ENCODE measurements at places on chromosomes 7 and 10.

- peak; percentile 5 for DNase-seq
These were observed 4.8 kb downstream of the IMPDH1 start for GRCh38 chr7:128404886-128405470.

- DNase-seq: no peak
These were observed 7.5 kb downstream of the LAMB1 start for GRCh38 chr7:107995184-107996071.

DNA sequence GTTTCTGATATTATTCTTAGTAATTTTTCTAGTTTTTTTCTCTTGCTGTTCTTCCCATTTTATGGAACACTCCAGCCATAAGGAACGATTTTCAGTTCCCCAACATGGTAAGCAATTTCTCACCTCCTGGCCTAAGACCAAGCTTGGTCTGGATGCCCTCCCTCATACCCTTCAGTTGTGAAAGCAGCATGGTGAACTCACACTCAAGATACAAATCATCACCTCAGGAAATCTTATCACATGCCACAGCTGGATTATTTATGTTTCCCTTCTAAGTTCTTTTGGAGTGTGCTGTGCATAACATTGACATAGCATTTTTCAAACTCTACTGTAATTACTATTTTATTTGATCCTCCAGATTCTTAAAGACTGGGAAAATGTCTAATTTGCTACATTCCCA is 216.6 kb downstream of the AGMO start:
- no peak for DNase-seq

DNA sequence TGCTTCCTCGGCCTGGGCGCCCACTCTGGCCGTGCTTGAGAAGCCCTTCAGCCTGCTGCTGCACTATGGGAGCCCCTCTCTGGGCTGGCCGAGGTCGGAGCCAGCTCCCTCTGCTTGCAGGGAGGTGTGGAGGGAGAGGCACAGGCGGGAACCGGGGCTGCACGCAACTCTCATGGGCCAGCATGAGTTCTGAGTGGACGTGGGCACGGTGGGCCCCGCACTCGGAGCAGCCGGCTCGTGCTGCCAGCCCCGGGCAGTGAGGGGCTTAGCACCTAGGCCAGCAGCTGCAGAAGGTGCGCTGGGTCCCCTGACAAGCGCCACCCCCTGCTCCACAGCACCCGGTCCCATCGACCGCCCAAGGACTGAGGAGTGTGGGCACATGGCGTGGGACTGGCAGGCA is 9.0 kb upstream of the PDK4 start:
- no peak for DNase-seq

DNA sequence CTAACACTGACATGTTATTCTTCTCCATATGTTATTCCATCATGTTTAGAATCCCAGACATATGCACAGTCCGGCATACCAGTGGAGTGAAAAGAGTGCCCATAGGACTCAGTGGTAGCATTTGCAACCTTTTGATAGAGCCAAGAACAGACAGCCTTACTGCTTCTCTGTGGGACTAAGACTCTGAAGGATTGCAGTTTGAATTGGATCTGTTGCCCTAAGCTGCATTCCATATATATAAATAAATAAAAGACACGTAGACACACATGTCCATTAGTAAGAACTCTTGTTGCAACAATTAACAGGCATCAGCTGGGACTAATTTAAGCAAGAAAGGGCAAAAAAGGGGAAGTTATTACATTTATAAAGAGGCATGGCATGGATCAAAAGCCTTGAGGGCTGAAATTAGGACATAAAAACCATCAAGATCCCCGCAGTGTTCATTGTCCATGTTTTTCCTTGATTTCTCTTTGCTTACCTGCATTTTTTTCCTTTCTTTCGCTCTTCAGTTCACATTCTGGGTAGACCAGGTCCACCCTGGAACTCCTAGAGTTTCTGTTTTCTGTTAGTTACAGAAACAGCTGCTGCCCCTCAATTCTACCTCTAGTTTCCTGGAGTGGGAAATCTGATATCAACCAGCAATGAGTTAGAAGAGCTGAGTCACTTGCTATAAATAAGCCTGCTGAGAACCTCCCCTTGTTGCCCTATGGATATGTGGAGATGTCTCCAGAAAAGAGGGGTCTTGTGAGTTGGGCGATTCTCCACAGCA is 132.4 kb downstream of the SORCS1 start:
- DNase-seq: no peak

Measured in CD4-positive, alpha-beta T cell treated with Interleukin-6 for 4 hours (primary cell).